Activated CD8-positive, alpha-beta memory T cell treated with anti-CD3 and anti-CD28 coated beads, Interleukin-2, amount 50 U/mL, for 48 hours (primary cell): ENCODE measurements at places on chromosomes 13 and 19.
A peak's percentile ranks its signal among the peaks of the same experiment; 100 is the strongest.

DNA sequence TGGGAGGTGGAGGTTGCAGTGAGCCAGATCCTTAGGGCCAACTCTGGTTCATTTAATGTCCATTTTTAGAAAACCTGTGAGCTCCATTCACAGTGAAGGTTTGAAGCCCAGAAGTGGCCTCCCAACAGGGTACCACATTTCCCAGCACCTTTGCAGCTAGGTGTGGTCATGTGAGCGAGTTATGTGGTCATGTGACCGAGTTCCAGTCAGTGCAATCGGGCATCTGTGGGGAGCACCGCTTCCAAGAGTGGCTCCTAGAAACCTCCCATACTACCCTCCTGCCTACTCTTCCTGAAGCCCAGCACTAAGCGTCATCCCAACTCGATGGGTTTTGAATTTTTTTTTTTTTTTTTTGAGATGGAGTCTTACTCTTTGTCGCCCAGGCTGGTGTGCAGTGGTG lies 663 bp upstream of the PLA2G4C start:
- DNase-seq = no peak

DNA sequence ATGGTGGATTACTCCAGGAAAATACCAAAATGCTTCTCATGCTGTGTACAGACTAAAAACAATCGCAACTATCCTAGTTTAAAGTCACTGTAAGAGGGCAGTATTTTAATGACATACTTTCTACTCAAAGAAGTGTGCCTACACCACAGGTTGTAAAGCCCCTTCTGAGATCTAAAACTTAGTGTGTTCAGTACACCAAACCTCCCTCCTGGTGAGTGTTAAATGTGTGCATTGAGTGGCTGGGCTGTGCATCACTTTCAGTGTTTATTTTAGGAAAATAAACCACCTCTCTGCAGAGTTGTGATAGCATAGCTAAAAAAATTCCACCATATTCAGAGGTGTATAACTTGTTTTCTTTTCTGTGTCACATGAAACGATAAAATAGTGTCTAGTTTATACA lies 263.7 kb downstream of the DACH1 start:
- DNase-seq = no peak

- no peak for DNase-seq
These were observed 304.4 kb downstream of the DCLK1 start for GRCh38 chr13:35826626-35827254.

- no peak for DNase-seq
These were observed 11.8 kb downstream of the TGFB1 start for GRCh38 chr19:41341669-41342490.

DNA sequence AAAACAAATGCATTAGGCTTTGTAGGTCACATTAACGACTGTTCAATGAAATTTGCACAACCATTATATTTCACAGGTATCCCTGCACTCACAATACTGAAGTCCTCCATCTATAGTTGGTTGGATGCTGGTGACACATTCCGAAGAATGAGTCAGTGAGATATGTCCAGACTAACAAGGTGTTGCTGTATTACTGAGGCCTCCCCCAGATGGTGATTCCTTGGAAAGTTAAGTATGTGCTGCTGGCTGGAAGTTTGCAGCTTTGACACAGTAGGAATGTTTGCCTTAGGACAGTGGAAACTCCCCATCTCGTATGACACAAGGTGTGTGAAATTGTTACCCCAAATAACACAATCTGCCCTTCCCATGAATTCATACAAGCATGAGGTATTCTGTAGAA lies 46.6 kb downstream of the FGF14 start:
- DNase-seq = no peak

DNA sequence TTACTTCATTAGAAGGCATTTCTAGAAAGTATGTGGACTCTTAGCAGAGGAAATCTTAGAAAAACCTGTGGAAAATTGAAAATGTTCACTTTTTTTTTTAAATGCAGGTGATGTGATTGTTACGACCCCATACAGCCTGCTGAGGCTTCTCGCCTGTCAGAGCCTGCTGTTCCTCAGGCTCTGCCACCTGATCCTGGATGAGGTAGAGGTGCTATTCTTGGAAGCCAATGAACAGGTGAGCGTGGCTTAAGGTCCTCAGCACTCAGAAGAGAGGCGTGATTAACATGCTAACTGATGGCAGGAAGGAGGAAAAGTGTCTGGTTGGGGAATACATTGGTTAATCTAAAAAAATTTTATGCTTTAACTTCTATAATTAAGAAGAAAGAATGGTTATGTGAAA lies 71.4 kb downstream of the SLC7A9 start:
- no peak for DNase-seq

DNA sequence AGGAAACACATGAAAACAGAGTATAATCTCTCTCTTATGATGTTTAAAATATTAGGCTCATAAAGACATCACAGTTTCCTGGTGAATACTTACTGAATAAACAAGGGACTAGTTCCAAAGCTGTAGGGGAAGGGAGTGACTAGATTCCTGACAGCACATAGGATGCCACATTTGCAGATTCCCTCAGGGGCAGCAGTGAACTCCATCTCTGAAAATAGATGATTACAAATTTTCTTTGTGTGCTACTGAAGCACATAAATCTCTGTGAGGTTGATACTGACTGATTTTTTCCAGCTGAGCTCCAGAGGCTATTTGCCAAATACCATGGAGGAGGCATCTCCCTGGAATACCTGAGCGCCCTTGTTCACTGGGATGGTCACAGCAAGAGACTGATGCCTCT lies 77.3 kb downstream of the FGF9 start:
- no peak for DNase-seq

DNA sequence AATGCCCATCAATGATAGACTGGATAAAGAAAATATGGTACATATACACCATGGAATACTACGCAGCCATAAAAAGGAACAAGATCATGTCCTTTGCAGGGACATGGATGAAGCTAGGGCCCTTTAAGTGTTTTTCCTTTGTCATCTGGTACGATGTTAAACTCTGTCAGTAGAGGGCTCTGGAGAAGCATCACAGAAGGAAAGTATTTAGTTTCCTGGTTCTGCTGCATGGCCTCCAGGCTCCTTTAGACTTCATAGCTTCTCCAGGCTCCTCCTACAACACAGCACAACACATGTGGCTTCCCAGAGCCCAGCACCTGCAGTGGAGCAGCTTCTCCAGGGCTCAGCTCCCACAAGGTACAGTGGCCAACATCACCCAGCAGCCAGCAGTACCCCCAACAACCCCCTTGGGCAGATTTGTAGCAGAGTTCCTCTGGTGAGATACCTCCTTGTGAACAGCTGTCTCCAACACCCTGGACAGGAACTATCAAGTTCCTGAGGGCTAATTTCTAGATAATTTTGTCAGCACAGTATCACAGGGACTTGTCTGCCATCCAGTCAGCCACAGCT lies 63.4 kb downstream of the KCTD12 start:
- DNase-seq = no peak

GRCh38 chr13:30739761-30740642 lies 4.7 kb downstream of the ALOX5AP start:
- peak; percentile 72 for DNase-seq

GRCh38 chr13:56351041-56351440 lies 789.7 kb upstream of the PRR20A start:
- no peak for DNase-seq

- no peak for DNase-seq
These were observed 250.6 kb downstream of the GPC6 start for GRCh38 chr13:93477238-93477637.

DNA sequence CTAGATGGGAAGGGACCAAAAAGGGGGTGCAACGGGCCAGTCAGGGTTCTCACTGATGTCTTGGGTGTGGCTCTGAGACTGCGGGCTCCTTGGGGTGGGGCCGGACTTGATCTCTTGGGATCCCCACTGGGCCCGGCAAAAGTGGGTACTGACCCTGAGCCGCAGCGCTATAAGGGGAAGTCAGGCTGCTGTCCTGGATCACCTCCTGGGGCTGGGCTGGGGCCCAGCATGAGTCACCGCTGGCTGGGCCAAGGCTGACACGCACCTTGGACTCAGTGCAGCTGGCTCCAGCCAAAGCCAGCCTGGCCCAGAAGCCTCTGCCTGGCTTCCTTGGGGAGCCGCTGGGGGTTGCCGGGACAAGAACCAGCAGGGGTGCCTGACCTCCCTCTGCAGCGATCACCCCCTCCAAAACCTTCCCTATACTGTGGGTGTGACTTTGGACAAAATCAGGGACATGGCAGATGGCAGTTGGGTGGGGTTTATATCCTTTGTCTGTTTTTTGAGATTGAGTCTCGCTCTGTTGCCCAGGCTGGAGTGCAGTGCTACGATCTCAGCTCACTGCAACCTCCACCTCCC lies 617 bp upstream of the IQCN start:
- DNase-seq = peak; percentile 63

- no peak for DNase-seq
These were observed 734 bp upstream of the LRRC8E start for GRCh38 chr19:7887408-7888144.

DNA sequence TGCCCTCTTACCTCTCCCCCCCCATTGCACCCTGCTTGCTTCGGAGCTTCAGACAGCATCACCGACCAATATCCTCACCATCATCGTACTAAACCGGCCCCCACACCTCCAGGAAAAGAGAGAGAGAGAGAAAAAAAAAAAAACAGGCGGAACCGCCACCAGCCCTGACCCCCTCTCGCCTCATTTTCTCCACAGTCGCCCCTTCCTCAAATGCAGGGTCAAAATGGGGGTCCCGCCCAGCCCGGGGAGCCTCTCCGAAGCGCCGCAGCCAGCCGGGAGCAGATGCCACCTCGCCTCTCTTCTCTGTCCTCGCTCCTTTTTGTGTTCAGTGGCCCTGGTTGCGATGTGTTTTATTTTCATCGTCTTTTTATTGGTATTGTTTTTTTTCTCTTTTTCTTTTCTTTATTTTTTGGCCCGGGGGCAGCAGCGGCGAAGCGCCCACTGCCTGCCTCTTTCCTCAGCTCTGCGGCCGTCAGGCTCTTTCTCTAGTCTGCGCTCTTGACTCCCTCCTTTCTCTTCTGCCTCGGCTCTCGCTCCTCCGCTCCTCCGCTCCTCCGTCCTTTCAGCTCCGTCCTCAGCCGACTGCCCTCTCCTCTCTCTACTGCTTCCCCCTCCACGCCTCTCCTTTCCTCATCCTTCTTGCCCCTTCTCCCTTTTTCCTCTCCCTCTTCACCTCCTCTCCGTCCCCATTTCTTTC lies 41.4 kb downstream of the DEDD2 start:
- DNase-seq = no peak

DNA sequence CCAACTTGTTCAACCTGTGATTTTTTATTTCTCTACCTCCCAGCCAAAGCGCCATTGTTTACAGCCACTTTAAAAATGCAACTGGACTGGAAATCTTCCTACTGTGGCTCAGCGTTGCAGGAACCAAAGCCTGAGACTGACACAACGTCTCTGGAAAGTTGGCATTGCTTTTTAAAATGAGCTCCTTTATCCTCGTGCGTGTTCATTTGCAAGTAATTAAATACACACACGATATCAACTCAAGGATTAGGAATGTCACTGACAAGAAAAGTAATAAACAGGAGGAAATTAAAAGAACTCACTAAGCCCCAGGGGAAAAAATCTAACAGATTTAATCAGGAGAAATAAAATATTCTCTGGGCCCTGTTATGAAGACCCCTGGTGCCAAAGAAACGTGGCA lies 184.6 kb upstream of the IRS2 start:
- DNase-seq = no peak

DNA sequence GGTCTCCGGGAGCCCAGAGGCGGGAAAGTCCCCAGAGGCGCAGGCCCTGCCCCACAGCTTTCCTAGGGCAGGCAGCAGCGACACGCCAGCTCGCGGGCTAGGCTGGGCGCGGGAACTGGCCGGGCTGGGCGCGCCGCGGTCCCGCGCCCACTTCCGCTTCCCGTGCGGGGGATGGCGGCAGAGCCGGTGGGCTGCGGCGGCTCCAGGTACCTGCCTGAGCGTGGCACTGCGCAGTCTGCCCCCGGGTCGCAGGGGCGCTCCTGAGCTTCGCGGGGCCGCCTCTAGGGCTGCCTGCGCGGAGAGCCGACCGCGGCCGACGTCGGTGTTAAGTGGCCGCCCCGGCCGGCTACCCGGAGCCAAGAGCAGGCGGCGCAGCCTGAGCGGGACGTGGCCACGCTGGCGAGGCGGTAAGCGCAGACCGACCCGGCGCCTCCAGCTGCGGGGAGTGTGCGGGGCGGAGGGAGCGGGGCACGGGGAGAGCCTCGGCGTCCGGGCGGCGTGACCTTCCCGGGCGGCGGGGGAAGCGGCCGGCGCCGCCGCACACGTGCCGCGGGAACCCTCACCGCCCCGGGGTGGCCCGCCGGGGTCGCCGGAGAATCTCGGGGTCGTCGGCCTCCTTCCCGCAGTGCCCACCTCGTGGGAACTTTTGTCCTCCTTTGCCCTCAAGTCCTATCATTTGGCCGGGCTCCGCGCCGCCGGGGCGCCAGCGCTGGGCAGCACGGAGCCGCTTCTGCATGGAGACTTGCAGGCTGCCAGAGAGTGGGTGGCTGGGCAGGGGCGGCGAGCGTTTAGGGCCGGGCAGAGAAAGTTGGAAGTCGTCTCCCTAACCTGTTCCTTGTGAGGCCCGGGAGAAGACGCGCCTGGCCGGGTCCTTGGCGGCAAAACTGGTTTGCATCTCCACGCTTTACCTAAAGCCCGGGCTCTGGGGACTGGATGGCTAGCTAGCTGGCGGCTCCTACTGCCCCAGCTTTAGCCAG lies 31.4 kb upstream of the MPHOSPH8 start:
- peak; percentile 80 for DNase-seq

DNA sequence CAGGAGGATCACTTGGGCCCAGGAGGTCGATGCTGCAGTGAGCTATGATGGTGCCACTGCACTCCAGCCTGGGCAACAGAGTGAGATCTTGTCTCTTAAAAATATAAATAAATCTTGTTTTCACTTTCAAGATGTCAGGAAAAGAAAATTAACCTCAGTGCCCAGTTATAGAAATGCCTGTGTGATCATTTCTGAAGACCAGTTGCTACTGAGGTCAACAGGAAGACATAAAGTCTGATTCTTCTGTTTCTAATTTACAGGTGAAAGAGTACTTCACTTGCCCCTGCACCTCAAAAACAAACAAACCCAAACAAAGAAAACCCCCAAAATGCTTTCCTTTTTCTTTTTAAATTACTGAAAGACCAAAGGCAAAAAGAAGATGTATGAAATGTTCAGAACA lies 174.3 kb upstream of the NBEA start:
- DNase-seq = no peak

GRCh38 chr13:114272977-114273376 lies 8.4 kb upstream of the UPF3A start:
- no peak for DNase-seq

DNA sequence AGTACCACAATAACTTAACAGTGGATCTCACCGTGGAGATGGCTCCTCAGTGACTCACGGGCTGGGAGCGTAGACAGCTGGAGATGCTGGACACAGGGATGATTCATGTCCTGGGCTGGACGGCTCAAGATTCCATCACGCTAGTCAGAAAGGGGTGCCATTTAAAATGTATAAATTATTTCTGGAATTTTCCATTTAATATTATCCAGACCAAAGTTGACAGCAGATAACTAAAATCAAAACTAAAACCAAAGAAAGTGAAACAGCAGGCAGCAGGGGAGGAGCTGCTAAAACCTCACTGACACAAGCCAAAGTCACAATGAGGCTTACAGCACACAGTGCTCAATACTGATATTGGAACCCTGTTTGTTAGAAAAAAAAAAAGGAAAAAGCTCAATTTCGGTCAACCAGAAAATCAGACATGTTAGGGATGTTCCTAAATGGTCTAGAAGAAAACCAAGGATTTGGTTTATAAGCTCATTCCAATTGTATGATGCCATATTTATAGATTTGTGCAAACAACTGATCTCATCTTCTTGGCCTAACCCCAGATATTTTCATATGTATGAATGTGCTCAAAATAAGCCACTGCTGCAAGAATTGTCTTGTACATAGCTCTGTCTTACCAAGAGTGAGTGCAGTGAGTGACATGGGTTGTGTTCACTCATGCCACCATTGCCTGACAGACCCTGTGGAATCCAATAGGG lies 111.8 kb downstream of the SACS start:
- no peak for DNase-seq
